NK-92 treated with Interleukin-12 subunit alpha and Interleukin-12 subunit beta, amount 100 ng/mL, for 24 hours (cell line): ENCODE measurements at places on chromosomes 3 and 15.

DNA sequence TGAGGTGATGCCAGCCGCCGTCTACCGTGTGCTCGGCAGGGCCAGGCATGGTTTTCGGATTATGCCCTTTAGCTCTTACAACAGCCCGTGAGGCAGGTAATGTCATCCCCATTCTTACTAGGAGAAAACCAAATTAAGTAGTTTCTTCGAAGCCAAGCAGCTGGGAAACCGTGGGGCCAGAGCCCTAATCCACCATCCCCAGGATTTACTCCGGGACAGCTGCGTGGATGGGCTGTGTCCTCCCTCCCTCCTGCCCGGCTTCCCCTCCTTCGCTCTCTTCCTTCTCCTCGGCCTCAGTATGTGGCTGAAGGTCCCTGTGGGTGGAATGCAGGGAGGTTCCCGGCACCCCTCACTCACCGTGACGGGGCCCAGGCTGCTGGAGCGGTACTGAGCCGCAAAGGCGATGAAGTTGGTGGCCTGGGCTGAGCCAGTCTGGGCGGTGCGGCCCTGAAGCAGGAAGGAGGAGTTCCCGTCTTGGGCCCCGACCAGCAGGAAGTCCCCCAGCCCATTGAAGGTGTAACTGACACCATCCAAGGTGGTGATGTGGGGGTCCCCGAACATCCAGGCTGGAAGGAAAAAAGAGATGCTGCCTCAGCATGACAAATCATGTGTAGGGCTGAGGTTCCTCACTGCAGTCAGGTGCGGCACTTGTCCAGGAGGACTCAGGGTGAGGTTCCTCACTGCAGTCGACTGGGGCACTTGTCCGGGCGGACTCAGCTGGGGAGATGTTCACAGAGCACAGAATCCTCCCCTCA, 42.5 kb downstream of the MUC20 start:
- no peak for DNase-seq

- no peak for DNase-seq
Observed at GRCh38 chr3:32177702-32178198, 60.7 kb upstream of the CMTM8 start.

- no peak for DNase-seq
Observed at GRCh38 chr3:175792245-175792644, 933.1 kb downstream of the NAALADL2 start.

DNA sequence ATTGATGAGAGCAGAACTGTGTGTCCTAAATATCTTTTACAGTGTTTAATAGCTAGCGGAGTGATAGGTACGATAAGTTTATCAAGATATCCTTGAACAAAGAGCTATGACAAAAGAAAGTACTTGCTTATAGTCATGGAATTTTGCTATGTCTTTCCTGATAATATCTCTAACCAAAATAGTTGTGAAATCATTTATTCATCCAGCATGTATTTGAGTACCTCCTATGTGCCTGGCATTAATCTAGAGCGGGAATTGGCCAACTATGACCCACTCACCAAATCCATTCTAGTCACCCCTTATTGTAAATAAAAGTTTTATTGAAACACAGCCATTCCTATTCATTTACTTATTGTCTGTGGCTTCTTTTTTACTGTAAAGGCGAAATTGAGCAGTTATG, 46.6 kb downstream of the ZFAND6 start:
- no peak for DNase-seq

- no peak for DNase-seq
Observed at GRCh38 chr15:97875025-97875512, 85.4 kb upstream of the ARRDC4 start.

GRCh38 chr3:84789961-84790360, 168.8 kb upstream of the CADM2 start:
- DNase-seq, result no peak

GRCh38 chr3:80733522-80734176, 965.9 kb upstream of the ROBO1 start:
- no peak for DNase-seq

DNA sequence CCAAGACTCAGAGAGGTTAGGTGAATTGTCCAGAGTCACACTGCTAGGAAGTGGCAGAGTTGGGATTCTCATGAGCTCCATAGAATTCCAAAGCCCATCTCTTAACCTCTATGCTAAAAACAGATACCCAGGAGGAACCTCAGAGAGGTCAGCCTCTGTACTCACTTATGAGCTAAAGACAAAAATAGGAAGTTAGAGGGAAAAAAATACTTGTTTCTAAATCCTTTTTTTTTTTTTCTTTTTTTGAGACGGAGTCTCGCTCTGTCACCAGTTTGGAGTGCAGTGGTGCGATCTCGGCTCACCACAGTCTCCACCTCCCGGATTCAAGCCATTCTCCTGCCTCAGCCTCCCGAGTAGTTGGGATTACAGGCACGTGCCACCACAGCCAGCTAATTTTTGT, 31.4 kb downstream of the FSD2 start:
- no peak for DNase-seq

GRCh38 chr3:13785351-13785750, 94.5 kb downstream of the WNT7A start:
- no peak for DNase-seq

GRCh38 chr3:177085794-177086193, 111.5 kb downstream of the TBL1XR1 start:
- DNase-seq, result no peak

DNA sequence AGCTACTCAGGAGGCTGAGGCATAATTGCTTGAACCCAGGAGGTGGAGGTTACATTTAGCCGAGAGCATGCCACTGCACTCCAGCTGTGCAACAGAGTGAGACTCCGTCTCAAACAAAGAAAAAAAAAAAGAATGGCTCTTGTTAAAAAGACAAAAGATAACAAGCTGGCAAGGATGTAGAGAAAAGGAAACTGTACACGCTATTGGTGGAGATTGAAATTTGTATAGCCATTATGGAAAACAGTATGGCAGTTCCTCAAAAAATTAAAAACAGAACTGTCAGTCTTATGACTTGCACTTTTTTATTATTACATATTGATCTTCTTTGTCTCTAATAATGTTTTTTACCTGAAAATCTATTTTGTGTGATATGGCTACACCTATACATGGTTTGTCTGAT, 41.9 kb downstream of the MEX3B start:
- no peak for DNase-seq

DNA sequence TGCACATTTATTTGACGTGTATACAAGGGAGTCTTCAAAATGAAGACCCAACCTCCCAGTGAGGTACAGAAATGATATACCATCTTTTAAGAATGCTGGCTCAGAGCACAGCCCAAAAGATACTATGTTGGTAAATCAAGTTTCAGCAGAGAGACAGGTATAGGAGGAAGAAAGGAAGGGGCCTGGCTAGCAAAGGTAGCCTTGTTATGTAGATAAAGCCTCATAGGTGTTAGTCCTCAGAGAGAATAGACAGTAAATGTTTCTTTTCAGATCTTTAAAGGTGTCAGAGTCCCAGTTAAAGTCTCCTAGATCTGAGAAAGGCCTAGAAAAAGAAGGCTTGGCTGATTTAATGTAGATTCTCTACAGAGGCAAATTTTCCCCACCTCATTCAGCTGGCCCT, 213.8 kb downstream of the SI start:
- DNase-seq, result no peak

GRCh38 chr3:121885386-121885785, 8.8 kb upstream of the SLC15A2 start:
- DNase-seq, result no peak

DNA sequence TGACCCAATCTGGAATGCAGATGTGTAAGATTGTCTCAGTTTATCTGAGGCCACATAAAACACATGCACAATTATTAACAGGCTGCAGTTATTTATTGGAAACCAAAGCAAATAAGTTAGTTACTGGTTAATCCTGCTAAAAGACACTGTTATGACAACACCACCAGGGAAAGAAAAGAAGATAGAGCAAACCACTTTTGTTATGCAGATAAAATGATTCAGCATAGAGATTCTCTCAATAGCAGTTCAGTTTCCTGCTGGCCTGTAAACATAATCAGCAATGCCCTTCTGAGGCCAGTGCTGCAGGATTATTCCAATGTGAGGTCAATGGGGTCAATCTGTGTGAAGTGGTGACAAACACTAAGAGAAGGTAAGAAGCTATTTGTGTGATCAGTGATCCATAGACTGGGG, 244.4 kb downstream of the ZBTB20 start:
- DNase-seq, result no peak

- DNase-seq, result no peak
Observed at GRCh38 chr15:29888646-29889045, 66.4 kb upstream of the TJP1 start.

GRCh38 chr15:41919954-41920538, 26.2 kb upstream of the SPTBN5 start:
- DNase-seq, result no peak

DNA sequence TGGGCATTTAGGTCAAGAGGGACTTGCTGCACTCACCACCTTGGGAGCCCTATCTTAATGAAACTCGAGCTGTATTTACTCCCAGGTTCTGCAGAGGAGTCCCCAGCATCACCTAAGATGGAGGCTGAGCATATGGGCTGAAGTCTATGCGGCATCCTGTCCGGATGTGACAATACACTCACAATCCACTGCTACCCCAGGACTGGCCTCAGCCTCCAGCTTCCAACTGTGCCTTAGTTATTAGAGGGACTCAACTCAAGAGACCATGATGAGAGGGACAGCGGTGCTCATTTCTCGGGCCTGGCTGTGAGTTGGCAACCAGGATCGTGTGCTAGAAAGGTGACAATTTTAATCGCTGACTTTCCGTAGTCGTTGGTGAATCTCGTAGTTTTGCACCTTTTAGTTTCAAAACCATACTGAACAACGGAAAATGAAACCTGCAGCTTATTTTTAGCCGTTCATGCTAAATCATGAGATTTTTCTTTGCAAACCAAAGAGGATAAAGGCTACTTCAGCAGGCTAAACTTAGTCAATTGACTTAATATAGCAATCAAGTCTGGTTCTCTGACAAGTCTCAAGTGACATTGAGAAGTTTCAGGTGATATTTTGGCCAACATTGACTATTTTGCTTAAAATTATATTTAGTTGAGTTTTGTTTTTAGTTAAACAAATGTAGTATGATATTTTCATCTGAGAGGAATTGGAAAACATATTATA, 11.1 kb downstream of the ZBTB38 start:
- DNase-seq, result peak; percentile 52

DNA sequence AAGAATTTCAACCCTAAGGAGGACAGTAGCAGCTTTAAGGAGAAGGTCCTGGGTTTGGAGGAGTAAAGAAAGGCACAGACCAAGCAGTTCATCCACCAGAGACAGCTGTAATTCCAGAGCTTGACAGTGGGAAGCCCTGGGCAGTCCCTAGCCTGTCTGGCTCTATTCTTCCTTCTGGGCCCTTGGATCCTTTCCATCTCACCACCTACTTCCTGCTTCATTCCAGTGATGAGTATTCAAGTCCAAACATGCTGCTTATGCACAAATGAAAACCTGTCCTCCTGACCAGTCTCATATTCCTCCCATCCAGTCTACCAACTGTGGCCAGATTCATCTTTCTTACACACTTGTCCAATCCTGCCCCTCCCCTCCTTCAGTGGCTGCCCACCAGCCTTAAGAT, 171.4 kb downstream of the CNTN3 start:
- DNase-seq, result no peak

GRCh38 chr3:81242871-81243270, 518.6 kb downstream of the GBE1 start:
- no peak for DNase-seq

GRCh38 chr15:32959077-32959476, 235.4 kb downstream of the FMN1 start:
- DNase-seq, result no peak

GRCh38 chr3:180633722-180634121, 31.8 kb downstream of the TTC14 start:
- DNase-seq, result no peak
